ENCODE measurements at places on chromosomes 7 and 10.

- DNase-seq, result no peak
Measured at GRCh38 chr7:117757440-117757839, 115.8 kb downstream of the CTTNBP2 start.

GRCh38 chr10:87852089-87852488 lies 11.2 kb downstream of the KLLN start:
- DNase-seq, result no peak

- no peak for DNase-seq
Measured at GRCh38 chr10:88129013-88129412, 265.6 kb downstream of the PTEN start.

DNA sequence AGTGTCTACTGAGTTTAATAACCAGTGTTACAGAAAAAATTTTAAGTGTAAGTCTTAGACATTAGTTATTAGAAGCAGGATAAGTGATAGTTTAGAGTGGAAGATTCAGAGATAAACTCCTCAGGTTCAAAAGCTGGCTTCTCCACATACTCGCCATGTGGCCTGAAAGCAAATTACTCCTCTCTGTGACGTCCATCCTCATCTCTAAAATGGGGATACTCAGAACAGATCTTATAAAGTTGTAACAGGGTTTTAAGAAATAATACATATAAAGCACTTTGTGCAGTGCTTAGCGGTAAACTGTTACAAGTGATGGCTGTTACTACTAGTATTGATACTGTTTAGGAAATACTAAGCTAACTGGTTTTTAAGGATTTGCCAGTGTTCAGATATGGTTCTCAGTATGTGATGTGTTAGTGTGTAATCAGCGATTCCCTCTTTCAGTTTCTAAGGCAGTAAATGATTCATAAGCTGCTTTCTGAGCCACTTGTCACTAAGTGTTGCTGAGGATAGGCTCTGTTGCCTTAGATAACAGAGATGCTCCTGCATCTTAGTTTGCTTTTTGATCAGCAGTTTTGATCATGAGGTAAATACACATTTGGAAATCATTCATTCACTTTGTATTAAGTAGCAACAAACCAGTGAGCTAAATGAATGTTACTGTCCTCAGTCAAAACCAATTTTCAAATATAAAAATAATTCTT lies 58.7 kb downstream of the CYP51A1 start:
- no peak for DNase-seq

DNA sequence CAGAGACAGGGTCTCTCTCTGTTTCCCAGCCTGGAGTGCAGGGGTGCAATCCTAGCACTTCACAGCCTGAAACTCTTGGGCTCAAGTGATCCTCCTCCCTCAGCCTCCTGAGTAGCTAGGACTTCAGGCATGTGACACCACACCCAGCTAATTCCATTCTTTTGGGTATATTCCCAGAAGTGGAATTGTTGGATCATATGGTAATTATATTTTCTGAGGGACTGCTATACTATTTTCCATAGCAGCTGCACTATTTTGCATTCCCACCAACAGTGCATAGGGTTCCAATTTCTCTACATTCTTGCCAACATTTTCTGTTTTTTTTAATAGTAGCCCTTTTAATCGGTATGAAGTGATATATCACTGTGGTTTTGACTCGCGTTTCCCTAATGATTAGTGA lies 30.0 kb upstream of the RAB11FIP2 start:
- DNase-seq, result no peak

GRCh38 chr7:126394406-126394805 lies 858.3 kb downstream of the GRM8 start:
- no peak for DNase-seq

All from activated T-helper 1 cell treated with anti-CD3 and anti-CD28 coated beads, Interleukin-2, amount 50 U/mL, for 16 hours (primary cell).